ENCODE measurements at places on chromosomes 5 and 9.

- DNase-seq = no peak
Measured at GRCh38 chr5:142754031-142754430, 16.1 kb upstream of the ARHGAP26 start.

- DNase-seq = peak; percentile 26
Measured at GRCh38 chr5:56090793-56091460, 96.2 kb upstream of the IL6ST start.

DNA sequence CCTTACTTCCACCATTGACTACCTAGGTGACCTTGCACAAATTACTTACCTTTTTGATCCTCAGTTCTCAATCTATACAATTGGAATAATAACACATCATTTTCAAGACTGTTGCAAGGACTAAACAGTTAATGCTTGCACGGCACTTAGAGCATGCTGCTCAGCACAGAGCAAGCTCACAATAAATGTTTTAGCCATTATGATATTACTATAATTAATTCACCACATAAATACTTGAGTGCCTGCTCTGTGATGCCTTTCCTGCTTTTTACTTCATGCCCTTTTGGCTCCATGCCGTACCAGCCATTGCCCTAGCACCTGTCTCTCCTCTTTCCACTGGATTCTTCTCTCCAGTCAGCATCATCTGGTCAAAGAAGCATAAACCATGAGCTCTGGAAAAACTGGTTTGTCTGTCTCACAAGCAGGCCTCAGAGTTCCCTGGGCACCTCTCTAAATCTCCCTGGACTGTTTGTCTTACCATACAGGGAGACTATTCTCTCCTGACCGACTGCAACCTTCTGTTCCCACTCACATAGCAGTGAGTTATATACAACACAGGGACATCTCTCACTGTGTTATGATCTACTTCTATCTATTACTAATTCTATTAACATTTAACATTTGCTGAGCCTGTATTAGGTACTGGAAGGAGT is 260.4 kb upstream of the ADRA1B start:
- peak; percentile 38 for DNase-seq

GRCh38 chr5:163622799-163623198 is 117.4 kb downstream of the MAT2B start:
- no peak for DNase-seq

DNA sequence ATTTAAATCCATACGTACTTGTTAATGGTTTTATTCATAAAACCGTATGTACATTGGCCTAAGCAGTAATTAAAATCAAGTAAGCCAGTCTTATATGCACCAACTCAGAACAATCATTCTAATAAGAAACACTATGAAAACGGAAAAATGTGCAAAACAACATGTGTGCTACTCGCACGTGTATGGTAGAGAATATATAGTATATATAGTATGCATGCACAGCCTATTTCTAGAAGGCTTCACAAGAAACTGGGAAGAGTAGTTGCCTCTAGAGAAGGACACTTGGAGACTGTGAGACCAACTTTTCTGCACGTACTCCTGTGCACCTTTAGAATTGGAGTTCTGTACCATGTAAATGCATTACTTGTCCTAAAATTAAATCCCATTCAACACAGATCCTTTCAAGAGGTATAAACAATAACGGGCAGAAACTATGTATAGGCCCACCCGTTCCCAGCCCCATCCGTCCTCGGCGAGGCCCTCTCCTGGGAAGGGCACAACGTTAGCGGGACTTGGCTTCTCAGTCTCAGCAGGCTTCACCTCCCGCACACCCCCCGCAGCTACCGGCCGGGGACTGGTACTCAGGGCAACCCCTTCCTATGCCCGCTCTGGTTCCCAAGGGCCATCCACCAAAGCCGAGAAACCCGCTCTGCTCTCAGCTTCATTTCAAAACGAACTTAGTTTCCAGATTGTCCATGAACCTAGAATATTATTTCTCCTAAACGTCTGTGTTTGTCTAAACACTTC is 2.0 kb downstream of the CDC14B start:
- no peak for DNase-seq

- no peak for DNase-seq
Measured at GRCh38 chr5:176954050-176954449, 52.5 kb downstream of the UIMC1 start.

GRCh38 chr9:81237565-81238231 is 451.6 kb downstream of the TLE1 start:
- DNase-seq = no peak

- no peak for DNase-seq
Measured at GRCh38 chr5:52830650-52831049, 42.9 kb downstream of the ITGA1 start.

DNA sequence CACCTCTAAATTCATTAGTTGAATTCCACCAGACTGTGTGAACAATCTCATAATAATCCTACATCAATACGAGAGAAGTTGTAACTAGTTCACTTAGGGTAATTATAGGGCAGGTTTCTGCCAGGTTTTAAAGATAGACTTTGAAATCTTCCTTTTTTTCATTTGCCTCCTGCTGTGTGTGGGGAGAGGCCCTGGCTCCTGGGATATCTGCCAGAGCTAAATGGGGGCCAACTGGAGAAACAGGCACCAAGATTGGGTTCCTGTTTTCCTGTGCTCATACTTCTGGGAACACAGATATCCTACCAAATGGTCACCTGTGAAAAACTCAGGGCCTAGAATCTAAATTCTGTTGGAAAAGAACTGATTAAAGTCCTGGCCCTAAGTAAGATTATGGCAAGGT is 42.3 kb downstream of the SH3RF2 start:
- no peak for DNase-seq

DNA sequence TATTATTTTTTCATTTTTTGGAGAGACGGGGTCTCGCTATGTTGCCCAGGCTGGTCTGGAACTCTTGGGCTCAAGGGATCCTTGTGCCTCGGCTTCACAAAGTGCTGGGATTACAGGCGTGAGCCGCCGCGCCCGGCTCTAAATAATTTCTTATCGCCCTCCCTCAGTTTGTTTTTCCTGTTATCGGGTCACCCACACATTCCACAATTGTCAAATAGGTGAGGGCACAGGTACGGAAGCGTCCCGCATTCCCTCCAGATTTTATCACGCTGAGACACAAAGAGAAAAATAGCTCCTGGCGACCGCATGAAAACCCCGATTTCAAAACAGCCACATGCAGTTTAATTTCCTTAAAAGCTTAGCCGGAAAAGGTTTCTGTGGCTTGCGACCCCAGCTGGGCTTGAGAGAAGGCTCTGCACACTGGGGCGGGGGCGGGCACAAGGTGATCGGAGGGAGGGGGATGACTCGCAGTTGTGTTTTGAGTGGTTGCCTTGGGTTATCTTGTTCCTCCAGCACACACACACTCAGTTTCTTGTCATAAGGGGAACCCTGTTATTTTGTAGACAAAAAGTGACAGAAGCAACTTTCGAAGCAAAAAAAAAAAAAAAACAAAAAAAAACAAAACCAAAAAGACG is 717 bp upstream of the IQGAP2 start:
- DNase-seq = no peak

DNA sequence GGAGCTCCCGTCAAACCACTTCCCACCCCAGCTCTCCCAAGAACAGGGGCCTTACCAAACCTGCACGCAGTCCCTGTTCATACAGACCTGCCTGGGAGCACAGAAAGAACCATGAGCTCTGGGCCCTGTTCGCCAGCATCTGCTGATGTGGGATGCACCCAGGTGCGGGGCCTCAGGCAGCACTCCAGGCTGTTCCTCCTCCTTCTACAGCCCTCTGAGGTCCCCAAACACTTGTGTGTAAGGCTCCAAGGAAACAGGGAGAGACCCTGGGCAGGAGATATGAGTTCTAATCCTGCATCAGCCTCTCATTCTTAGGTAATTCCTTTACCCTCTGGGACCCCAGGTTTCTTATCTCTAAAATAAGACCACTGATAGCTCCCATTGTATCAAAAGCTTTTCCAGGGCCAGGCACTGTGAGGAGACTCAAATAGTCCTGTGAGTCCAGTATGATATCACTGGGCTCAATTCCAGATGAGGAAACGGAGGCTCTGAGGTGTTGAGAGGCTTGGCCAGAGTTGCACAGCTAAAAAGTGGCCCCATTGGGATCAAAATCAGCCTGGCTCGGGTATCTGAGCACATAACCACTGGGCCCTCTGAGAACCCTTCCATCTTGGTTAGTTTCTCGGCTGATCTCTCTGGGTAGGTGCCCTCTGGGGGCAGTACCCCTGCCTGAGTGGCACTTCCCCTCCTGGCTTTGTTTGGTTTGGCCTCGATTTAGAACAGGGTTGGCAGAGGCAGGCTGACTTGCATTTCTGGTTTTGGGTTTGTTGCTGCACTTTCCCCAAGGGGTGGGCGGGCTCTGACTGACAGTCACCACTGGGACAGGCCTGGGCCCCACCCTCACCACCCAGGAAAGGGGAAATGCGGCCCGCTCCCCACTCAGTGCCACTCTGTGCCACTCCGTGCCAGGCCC is 116.8 kb downstream of the RGS3 start:
- DNase-seq = peak; percentile 10

GRCh38 chr5:128480906-128481633 is 57.0 kb downstream of the FBN2 start:
- no peak for DNase-seq

- DNase-seq = no peak
Measured at GRCh38 chr5:132376694-132377641, 7.5 kb downstream of the SLC22A5 start.

GRCh38 chr5:135491552-135492318 is 39.6 kb upstream of the TIFAB start:
- DNase-seq = peak; percentile 74

GRCh38 chr9:135329571-135330306 is 149.8 kb upstream of the PPP1R26 start:
- no peak for DNase-seq

- no peak for DNase-seq
Measured at GRCh38 chr9:32954642-32955041, 46.8 kb downstream of the APTX start.

DNA sequence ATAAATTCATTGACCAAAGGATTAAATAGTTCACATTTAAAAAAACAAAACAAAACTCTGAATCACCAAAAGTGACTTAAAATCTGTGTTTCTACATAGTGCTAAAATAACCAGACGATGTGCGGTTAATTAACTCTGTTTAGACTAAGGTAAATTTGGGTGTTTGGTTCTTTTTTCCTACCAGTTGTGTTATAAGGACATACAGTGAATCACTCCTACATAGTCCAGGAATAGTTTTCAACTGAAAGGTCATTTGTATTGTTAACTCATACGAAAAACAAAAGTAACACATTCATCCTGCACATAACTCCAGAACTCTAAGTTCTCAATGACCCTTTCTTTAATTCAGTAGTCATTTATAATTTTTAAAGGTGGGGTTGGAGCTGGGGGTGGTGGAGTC is 203.7 kb downstream of the GLIS3 start:
- DNase-seq = no peak

DNA sequence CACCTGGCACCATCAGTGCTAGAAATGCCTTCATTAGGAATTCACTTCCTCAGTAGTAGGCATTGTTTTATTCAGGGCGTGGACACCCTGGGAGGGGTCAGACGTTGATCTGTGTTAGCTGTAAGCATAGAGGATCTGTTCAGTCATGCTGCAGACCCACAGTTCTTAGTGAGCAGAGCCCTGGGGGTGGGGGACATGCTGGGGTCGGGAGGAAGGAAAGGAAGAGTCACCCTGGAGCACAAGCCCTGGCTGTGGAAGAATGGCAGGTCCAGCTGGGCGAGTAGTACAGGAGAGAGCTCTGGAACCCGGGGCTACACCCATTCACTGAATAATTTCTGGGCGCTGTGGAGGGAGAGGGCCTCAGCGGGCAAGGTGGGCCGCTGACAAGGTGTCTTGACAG is 172.5 kb downstream of the FSTL4 start:
- no peak for DNase-seq

- DNase-seq = no peak
Measured at GRCh38 chr5:141492168-141492885, 3.4 kb downstream of the PCDHGC5 start.

DNA sequence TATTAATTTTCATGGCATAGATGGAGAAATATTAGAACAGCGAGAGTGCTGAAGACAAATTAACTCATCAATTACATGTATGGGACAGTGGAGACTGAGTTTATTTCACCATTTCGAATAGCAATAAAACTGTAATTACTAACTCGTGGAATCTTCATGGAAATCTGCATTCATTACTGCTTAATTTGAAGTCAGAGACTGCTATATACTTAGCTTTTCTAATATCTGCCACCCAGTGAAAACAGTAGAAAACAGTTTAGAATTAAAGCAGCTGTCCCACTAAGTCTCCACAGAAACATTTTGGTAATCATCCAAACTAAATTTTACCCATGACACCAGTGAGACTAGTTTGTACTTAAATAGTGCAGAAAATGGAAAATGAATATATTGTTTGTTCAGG is 56.8 kb downstream of the IZUMO3 start:
- no peak for DNase-seq

DNA sequence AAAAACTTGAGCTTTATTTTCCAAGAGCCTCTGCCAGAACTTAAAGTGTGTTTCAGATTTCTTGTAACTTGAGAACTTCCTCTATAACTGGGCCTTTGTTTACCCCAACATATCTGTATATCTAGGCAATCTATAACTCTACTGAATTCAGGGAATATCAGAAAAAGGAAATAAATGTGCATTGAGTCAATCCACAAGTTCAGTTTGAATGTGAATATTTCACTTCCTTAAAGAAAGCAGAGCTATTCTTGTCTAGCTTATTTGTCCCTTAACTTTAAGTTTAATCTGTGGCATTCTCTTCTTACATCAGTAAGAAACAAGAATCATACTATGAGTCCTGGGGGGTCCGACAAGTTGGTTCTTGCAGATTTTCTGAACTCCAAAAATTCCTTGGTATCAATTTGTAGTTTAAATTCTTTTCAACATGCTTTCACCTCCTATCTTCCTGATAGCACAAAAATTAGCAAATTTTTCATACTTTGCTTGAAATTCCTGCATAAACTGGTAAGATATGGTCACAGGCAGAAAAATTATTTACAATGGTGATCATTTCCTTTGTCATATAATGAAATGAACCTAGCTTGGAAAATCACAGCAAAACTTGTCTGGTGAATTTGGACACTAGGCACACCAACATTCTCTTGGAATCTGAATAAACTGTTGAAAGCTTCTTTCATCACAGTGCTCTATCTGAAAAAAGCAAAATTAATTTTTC is 19.8 kb upstream of the ITGA1 start:
- no peak for DNase-seq

- no peak for DNase-seq
Measured at GRCh38 chr9:27945386-27945785, 372.1 kb upstream of the C9orf72 start.

DNA sequence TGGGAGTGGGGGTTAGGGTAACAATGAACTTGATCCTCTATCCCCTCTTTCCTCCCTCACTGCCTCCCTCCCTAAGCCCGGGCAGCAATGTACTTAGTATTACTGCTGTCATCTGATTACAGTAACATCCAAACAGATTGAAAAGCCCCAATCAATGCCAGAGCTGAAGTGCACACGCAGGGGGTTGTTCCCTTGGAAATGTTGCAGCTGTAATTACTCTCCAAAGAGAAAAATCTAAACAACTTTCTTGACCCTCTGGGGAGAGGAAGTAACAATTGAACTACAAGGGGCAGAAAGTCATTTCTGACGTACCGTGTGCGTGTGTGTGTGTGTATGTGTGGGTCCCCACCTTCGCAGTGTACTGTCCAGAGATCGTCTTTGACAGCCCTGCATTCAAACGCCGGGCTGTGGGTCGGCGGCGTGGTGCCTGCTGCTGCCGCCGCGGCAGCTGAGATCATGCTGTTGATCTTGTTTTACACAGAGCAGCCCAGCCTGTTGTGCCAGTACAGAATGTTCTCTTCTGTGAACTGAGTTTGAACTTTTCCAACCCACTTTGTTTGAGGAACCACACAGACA is 66.0 kb upstream of the KLF9 start:
- peak; percentile 67 for DNase-seq

GRCh38 chr5:112203229-112203628 is 215.8 kb downstream of the EPB41L4A start:
- DNase-seq = no peak

Data from NCI-H510A treated with DMSO at 0.1 percent for 48 hours (cell line).